Activated CD4-positive, alpha-beta memory T cell treated with anti-CD3 and anti-CD28 coated beads for 36 hours (primary cell): ENCODE measurements at places on chromosomes 6 and 20. TPM values are rescaled to one million over a fixed set of nuclear protein-coding genes. Genes with fewer than 3 reads are reported as not detected.
A peak's percentile ranks its signal among the peaks of the same experiment; 100 is the strongest.

The FAM217A gene
- total RNA-seq: not detected

GRCh38 chr6:141809901-141810300 lies 322.8 kb upstream of the GJE1 start:
- no peak for DNase-seq

DNA sequence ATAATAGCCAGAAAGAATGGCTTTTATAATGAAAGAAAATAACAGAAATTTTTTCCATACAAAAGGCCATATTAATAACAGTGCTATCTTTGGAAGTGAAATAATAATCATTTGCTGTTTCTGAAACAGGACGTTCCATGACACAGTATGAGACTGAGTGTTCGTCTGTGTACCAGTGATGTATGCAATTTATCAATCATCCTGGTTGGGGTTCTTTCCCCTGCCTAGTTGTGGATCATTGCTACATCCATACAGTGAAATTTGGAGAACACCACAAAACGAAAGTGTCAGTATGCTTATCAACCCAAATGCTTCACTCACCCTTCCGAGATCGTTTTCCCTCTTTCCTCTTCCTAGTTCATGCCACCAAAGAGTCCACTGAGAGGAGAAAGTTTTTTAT lies 151.4 kb upstream of the PRDM1 start:
- DNase-seq: no peak

DNA sequence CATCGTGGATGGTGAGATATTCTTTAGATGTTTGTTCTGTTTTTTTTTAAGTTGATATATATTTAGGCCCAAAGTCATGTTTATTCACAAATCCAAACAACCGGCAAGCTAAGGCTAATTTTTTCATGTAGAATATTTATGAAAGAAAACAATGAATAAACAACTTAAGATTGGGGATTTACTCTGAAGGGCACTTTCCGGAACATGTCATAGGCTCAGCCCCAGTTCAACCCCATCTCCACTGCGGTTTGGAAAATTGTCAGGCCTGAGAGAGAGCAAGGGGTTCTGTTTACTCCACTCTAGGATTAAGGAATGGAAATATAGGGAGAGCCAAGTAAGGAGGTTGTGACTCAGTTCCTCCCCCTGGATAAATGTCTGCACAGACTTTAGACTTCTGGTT lies 18.3 kb downstream of the RPS6KA2 start:
- DNase-seq: no peak

DNA sequence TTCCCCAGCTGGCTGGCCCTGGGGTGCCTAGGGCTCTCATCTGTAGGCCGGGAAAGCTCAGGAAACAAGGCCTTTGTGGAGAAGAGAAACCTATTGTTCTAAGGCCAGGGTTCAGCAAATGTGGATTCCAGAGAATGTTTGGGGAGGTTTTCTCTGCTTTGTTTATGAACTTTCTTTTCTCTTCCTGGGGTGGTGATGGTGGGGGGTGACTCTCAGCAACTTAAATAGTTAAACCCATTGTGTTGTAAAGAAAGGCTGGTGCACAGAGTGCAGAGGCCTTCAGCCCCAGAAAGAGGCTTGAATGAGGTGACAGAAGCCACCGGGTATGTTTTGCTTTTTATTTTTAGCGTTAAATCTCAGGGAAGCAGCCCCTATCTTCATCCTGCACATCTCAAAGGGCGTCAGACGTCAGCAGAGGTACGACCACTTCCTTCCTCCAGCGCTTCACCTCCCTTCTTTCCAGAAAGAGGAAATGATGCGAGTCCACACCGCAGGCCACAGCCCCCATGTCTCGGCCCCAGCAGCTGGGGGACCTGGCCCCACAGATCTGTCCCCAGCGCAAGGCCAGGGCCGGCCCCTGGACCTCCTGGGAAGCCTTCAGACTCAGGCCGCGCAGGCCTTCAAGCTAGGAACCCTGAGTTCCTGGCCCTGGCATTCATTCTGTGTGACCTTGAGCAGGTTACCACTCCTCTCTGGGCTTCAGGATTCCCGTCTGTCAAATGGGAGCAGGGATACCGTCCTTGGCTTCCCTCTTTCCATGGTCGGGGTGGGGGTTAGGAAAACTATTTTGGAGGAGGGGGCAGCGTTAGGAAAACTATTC lies 605 bp upstream of the PPP1R16B start:
- peak; percentile 87 for DNase-seq

GRCh38 chr6:12440981-12441380 lies 150.8 kb downstream of the EDN1 start:
- DNase-seq: no peak
